ENCODE measurements at places on chromosomes 3 and 15.

GRCh38 chr15:67944010-67944641 lies 104.3 kb upstream of the RNU6-1 start:
- no peak for DNase-seq

GRCh38 chr3:151305060-151305774 lies 11.4 kb downstream of the GPR87 start:
- peak; percentile 97 for DNase-seq

DNA sequence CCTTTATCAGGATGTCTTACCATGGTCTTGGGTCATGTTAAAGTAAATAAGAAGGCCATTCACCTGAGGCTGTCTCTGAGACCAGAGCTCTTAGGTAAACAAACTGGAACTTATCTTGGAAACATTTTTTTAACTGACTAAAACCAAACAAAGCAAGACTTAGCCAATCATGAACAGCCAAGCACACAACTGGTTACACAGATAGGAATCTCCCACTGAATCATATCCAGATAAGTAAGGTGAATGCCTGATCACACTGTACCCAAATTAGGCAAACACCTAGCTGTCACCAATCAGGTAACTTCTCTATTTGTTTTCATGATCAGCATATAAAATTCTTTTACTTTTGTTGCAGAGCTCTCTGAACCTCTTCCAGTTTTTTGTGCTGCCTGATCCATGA lies 205.4 kb downstream of the CNTN3 start:
- no peak for DNase-seq

- DNase-seq: no peak
Measured at GRCh38 chr3:27186013-27186412, 183.2 kb downstream of the NEK10 start.

- no peak for DNase-seq
Measured at GRCh38 chr3:103006526-103007183, 571.8 kb downstream of the ZPLD1 start.

- DNase-seq: no peak
Measured at GRCh38 chr3:73624017-73624820, 522 bp downstream of the PDZRN3 start.

- no peak for DNase-seq
Measured at GRCh38 chr15:62482785-62483429, 317.8 kb upstream of the C2CD4B start.

DNA sequence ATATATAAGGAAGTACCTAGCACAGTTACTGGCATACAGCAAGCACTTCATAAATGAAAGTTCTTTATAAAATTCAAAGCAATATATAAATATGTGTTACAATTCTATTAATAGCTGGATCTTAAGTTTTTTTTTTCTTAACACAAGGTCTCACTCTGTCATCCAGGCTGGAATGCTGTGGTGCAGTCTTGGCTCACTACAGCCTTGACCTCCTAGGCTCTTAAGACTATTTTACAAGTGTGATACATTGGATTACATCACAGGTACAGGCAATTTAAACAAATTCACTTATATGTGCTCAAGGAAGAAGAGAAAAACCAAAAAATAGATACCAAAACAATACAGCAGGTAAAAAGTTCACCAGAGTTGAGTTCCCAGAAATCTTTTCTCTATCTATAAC lies 60.6 kb downstream of the ZNF280D start:
- DNase-seq: peak; percentile 13

DNA sequence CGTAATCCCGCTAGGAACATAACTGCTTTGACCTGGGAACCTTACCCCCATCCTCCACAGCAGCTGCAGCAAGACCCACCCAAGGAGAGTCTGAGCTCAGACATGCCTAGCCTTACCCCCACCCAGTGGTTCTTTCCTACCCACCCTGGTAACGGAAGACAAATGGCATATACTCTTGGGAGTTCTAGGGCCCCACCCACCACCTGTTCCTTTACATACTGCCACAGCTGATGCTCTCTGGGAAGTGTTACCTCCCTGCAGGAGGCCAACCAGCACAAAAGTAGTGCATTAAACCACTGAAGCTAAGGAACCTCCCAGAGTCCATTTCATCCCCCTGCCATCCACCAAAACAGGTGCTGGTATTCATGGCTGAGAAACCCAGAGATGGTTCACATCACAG lies 50.6 kb upstream of the AZI2 start:
- DNase-seq: no peak

DNA sequence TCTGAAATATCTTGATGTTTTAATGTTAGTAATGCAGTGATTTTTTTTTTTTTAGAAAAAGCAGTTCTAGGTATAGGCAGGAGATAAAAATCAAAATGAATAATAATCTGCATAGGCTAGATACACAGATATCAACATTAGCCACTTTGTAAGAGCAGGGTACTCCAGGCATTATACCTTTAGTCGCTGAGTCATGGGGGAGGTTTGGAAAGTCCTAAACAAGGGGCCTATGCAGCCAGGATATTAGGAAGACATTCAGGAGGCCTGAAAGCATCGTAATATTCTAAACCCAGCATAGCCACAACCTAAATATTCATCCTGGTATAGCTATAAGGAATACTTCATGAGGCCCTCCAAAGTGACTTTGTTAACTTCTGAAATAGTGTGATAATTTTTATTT lies 258.1 kb upstream of the NECTIN3 start:
- DNase-seq: no peak

DNA sequence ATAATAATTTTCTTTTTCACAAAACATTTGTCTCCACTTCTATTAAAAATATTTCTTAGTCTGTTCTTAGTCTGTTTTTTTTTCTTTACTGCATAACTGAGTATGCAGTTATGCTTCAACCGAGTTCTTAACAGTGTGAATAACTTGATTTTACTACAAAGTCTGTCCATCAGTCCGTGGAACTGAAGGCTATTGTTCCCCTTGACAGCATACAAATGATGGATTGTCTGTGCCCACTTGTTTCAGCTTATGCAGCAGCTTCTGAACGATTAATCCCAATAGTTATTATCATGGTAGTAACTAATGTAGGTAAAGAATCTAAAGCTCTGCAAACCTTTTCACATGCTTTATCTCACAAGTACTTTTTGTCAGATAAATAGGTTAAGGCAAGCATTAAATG lies 150.7 kb downstream of the SSR3 start:
- no peak for DNase-seq

DNA sequence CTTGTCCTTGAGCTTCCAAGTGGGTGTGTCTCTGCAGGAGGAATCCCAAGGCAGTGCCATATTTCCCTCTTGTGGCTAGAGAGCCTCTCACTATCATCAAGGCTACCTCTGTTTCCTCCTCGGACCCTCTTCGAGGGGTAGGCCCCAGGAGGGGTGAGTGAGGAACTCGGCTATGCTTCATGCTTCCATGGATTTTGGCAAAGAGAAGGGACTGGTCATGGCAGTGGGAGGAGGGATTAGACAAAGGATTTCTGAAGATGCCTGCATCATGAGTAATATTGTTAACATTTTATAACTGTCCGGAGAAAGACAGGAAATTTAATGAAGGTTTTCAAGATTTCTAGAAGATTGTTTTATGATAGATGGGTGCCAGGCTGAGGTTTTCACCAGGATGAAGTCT lies 241.5 kb downstream of the CLSTN2 start:
- DNase-seq: no peak

DNA sequence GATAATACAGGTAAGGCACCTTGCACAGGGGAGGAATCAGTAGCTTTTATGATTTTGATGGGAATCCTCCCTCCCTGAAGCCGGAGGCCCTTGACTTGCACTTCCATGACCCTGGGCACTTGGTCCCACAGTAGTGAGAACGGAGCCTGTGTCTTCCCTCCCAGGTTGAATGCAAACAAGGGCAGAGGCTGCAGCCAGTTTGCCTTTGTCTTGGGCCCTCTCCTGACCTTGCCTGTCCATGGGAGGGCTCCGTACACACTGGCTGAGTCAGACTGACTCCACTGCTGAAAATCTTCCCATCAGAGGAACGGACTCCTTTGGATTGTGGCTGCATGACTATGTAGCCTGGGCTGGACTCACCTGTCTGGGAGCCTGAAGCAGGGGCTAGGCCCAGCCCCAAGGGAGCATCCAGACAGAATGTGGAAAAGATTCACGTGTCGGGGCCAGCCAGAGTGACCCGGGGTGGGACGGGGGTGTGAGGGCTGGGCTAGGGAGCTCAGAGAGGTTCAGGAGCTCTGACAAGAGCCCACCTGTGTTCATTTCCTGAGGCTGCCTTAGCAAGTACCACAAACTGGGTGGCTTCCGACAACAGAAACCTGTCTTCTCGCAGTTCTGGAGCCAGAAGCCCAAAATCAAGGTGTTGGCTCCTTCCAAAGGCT lies 9.5 kb downstream of the TBC1D21 start:
- DNase-seq: no peak

GRCh38 chr3:101690972-101691371 lies 4.5 kb upstream of the RPL24 start:
- DNase-seq: no peak

- DNase-seq: peak; percentile 51
Measured at GRCh38 chr3:44355362-44356033, 16.9 kb downstream of the TCAIM start.

DNA sequence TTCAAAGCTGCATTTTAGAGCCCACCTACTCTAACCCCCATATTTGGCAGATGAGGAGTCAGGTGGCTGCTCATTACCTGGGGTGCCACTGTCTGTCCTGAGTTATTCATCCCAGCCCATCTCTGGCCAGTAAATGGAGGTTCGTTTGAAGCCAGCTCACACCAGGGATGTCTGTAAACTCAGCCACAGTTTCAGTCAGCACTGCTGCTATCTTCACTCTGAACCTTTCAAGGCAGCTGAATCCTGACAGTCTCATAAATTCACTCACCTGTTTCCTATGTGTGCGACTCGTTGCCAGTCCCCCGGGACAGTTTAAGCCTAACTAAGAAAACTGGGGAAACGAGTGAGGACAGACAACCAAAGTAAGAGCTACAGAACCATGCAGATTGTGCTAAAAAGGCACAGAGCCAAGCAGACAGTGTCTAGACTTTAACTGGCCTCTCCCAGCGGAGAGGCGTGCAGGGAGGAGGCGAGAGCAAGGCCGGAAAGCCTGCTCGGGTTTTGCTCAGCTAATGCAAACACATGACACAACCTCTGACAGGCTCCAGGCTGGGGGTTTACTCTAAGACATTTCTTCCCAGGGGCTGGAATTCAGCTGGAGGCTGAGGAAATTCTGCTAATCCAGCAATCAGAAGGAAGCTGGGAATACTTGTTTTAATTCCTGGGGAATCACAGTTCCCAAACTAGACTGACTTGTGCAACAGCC lies 12.0 kb downstream of the FSTL1 start:
- peak; percentile 63 for DNase-seq

DNA sequence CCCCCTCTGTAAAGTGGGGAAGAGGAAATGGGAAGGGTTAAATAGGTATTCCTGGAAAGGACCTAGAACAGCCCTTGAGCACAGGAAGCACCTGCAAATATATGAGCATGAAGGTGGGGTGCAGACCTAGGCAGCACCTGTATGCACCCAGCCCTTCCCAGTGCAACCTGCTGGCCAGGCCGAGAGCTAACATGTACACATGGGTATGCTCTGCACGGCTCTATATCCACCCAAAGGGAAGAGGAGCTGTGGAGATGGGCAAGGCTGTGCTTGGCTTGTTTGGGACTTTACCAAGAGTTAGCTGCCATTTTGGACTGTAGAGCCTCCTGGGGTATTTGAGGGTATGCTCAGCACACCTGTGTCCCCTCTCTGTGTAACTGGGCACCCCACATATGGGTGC lies 171.2 kb downstream of the KLF13 start:
- no peak for DNase-seq

DNA sequence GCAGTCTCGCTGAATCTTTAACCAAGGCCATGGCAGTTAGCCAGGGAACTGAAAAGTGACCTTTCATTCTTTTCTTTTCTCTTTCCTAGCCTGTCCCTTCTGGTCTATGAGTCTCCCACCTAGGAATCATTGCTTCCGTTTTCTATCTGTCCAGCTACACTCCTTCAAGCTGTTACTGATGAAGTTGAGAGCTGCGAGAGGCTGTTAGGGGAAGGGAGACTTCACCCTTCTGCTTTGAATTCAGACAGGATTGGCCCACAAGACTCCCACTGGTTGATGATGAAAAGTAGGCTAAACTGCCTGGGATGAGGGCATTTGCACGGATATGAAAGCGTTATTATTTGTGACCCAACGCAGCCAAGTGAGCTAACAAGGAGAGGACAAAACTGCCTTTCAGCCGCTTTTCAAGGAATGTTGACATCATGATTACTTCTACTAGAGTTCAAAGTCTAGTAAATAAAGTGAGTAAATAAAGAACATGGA lies 30.2 kb downstream of the EIF4E3 start:
- no peak for DNase-seq

- DNase-seq: no peak
Measured at GRCh38 chr3:126052196-126053058, 31.5 kb downstream of the SLC41A3 start.

- peak; percentile 72 for DNase-seq
Measured at GRCh38 chr3:155428563-155428962, 135.1 kb upstream of the STRIT1 start.

DNA sequence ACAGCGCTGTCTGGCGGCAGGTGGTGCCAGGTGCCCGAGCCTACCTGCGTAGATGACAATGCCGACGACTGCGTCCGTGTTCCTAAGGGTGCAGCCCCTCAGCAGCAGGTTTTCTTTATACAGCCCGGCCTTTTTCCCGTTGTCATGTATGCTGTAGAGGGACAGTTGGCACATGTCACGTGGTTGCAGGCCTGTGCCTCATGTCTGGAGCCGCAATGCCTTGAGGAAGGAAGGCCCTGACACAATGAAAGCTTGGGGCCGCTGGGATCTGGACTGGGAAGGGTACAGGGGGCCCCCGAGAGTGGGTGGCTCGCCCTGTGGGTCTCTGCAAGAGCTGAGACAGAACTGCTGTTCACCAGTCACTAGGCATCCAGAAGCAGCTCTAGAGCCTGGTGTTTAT lies 136.0 kb downstream of the ATP10A start:
- DNase-seq: no peak

DNA sequence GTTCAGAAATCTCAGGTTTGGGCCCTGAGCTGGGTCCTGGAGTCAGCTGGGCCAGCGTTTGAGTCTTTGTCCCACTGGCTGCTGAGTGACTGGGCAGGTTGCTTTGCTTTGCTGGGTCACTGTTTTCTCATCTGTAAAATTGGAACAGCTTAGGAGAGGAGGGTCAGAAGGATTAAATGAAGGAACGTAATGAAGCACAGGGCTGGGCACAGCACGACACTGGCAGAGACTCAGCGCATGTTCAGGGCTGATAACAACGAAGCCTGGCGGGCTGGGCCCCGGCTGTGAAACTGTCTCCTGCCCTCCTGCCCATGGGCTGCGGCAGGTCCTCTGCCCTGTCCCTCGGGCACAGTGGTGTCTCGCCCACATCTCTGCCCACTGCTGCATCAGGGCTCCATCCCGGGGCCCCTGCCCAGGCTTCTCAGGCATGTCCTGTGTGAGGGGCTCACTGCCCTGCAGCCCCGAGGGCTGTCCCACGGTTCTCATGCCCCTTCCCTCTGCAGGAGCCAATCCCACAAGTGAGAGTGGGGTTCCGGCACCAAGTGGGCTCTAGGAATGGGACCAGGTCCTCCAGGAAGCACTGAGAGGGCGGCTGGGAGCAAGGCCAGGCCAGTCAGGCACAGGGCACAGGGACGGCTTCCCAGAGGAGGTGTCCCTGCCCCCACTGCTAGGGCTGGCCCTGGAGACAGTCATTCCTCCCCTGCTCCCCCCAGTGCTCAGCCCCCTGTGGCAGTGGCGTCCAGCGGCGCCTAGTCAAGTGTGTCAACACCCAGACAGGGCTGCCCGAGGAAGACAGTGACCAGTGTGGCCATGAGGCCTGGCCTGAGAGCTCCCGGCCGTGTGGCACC lies 88.0 kb downstream of the TBC1D2B start:
- no peak for DNase-seq

- DNase-seq: no peak
Measured at GRCh38 chr3:78517965-78518364, 1249.8 kb downstream of the ROBO1 start.

GRCh38 chr15:22808240-22808639 lies 21.8 kb downstream of the NIPA1 start:
- DNase-seq: no peak

All from fibroblast of skin of left quadriceps (primary cell).